ENCODE measurements at places on chromosomes 6 and 20. TPM values are rescaled to one million over a fixed set of nuclear protein-coding genes. Genes with fewer than 3 reads are reported as not detected.

LRRC73 gene
- total RNA-seq: 5.3 TPM

RFX6 gene
- not detected for total RNA-seq

ENPP5 gene
- total RNA-seq: 13.6 TPM

C6orf58 gene
- 1.2 TPM for total RNA-seq

CCM2L gene
- 3.7 TPM for total RNA-seq

GSTA1 gene
- not detected for total RNA-seq
